ENCODE measurements at places on chromosomes 13 and 19. TPM values are rescaled to one million over a fixed set of nuclear protein-coding genes. Genes with fewer than 3 reads are reported as not detected.

PTPRS gene
- total RNA-seq, result 136 TPM

WASF3 gene
- total RNA-seq, result 16.2 TPM

PPM1N gene
- total RNA-seq, result 2.8 TPM

C19orf85 gene
- total RNA-seq, result not detected

ACP7 gene
- not detected for total RNA-seq

ERICH4 gene
- not detected for total RNA-seq

BABAM1 gene
- total RNA-seq, result 74.3 TPM

PRTN3 gene
- total RNA-seq, result not detected

NAPSA gene
- total RNA-seq, result under 0.01 TPM

ADAT3 gene
- total RNA-seq, result 1.7 TPM

NLRP11 gene
- total RNA-seq, result under 0.01 TPM

HSH2D gene
- not detected for total RNA-seq

FAM216B gene
- 0.26 TPM for total RNA-seq

RNF113B gene
- total RNA-seq, result not detected

CLDND2 gene
- not detected for total RNA-seq

ANGPTL4 gene
- 1.7 TPM for total RNA-seq

GNG8 gene
- total RNA-seq, result not detected

COMP gene
- total RNA-seq, result 0.17 TPM

IRF2BP1 gene
- 23.1 TPM for total RNA-seq

ZNF577 gene
- total RNA-seq, result 8.9 TPM

MATK gene
- total RNA-seq, result not detected

MCEMP1 gene
- not detected for total RNA-seq

GMIP gene
- 2.1 TPM for total RNA-seq

IGFL2 gene
- total RNA-seq, result not detected

VSTM2B gene
- total RNA-seq, result not detected

IL12RB1 gene
- total RNA-seq, result under 0.01 TPM

NKPD1 gene
- 0.26 TPM for total RNA-seq

FGF21 gene
- not detected for total RNA-seq

KLF1 gene
- total RNA-seq, result under 0.01 TPM

ZNF121 gene
- total RNA-seq, result 53.3 TPM

PSG1 gene
- 0.51 TPM for total RNA-seq

KISS1R gene
- not detected for total RNA-seq

DKKL1 gene
- 0.26 TPM for total RNA-seq

PROZ gene
- total RNA-seq, result not detected

ADPRHL1 gene
- total RNA-seq, result 1.5 TPM

STOML3 gene
- not detected for total RNA-seq

ZNF93 gene
- 3.8 TPM for total RNA-seq

COX7A1 gene
- 30.0 TPM for total RNA-seq

HIPK4 gene
- 0.17 TPM for total RNA-seq

FAM32A gene
- total RNA-seq, result 106 TPM

PBX4 gene
- 1.5 TPM for total RNA-seq

SIGLEC14 gene
- total RNA-seq, result not detected

ZNF829 gene
- 2.8 TPM for total RNA-seq

ZAR1L gene
- total RNA-seq, result not detected

POU4F1 gene
- not detected for total RNA-seq

EDNRB gene
- total RNA-seq, result 0.99 TPM

ECSIT gene
- 49.1 TPM for total RNA-seq

LILRB2 gene
- not detected for total RNA-seq

SULT2A1 gene
- total RNA-seq, result not detected

IZUMO4 gene
- 1.3 TPM for total RNA-seq

ATP4A gene
- total RNA-seq, result not detected

AKAP11 gene
- 25.9 TPM for total RNA-seq

LILRB5 gene
- total RNA-seq, result not detected

CDX2 gene
- total RNA-seq, result not detected

CYP4F8 gene
- not detected for total RNA-seq

SHFL gene
- 25.7 TPM for total RNA-seq

MAP4K1 gene
- 0.17 TPM for total RNA-seq

ZNF708 gene
- total RNA-seq, result 4.6 TPM

SLC1A5 gene
- total RNA-seq, result 281 TPM
